ENCODE measurements at places on chromosomes 13 and 19.

DNA sequence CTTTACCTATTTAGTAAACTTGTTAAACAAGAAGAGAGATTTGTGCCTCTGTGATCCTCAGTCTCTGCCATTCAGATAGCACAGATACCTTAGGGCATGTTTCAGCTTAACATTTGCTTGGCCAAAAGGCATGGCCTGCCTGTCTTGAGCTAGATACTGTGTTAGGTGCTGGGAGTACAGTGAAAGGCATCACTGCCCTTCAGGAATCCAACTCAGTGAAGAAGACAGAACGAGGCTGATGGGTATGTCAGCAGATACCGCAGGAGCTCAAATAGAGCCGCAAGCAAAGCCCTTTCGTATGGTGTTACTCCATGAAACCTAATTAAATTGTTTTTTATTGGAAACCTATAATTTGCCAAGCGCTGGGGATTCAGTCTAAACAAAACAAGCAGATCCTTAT, 12.9 kb downstream of the ZNF507 start:
- no peak for DNase-seq

GRCh38 chr13:51742031-51742430, 61.9 kb downstream of the DHRS12 start:
- DNase-seq, result no peak

DNA sequence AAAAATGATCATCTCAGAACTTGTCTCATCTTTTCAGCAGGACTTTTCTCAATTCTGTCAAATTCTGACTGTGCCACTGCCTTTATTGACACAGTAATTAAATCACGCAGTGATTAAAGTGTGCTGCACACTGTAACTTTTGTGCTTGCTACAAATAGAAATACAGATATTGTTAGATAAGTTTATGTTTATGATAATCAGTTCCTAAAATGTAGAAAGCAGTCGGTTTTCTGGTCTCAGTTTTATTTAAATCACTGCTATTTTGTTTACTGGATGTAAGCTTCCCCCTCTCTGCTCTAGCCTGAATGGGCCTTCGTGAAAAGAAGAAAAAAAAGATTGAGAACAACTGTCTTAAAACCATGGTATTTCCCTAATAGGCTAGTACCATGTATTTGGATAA, 258.8 kb upstream of the STARD13 start:
- no peak for DNase-seq

GRCh38 chr13:31063772-31064171, 97.9 kb downstream of the HSPH1 start:
- DNase-seq, result no peak

- DNase-seq, result no peak
Measured at GRCh38 chr19:30163663-30164062, 208.5 kb upstream of the ZNF536 start.

DNA sequence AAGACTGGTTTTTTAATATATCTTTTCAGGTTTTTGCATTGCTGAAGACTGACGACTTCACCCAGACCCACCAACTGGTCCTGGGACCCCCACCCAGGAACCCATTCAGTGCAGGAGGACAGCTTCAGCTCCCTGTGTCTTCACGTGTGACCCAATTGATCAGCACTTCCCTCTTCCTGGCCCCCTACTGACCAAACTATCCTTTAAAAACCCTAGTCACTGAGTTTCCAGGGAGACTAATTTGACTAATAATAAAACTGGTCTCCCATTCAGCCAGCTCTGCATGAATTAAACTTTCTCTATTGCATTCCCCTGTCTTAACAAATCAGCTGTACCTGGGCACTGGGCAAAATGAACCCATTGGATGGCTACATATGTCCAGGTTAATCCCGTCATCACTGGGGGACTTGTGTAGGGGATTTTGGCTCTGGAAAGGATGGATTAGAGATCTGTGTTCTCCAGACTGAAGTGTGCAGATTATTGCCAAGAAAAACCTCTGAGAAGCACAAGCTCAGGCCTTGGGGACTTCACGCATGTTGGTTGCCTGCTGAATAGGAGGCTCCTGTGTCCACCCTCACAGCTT, 16.3 kb upstream of the PARP4 start:
- DNase-seq, result no peak
